Amygdala (tissue), 56 donors: ENCODE measurements at places on chromosomes 5 and 9.

DNA sequence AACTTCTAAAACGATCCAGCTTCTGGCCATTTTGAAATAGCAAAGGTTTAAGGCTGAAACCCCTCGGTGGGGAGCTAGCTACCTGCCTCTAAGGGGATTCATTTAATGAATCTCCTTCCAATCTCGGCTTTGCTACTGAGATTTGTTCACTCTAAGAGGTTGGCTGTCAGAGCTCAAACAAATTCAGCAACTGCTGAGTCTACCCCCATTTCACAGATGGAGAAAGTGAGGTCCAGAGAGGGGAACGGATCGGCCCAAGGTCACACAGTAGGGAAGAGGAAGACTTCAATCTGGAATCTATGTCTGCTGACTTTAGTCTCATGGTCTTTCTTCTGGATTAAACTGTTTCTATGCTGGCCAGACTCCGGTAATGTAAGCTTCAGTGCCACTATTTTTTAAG is 3.0 kb downstream of the CORO2A start:
- DNase-seq: no peak

DNA sequence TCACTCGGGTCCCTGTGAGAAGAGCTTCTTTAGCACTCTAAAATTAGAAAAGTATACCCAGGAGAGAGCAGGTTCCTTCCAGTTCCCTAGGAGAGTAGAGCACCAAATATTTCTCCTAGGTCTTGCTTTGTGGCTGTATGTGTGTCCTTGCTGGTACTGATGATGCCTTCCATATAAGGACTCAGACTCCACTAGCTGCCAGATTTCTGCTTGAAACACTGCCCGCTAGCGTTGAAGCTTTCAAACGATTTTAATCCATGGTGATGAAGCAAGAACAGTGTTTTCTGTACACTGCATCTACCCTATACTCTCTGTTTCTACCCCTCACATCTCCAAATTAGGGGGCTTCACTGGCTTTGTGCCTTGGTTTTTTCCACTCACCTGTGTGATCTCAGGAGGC is 2.4 kb upstream of the SMC2 start:
- no peak for DNase-seq

DNA sequence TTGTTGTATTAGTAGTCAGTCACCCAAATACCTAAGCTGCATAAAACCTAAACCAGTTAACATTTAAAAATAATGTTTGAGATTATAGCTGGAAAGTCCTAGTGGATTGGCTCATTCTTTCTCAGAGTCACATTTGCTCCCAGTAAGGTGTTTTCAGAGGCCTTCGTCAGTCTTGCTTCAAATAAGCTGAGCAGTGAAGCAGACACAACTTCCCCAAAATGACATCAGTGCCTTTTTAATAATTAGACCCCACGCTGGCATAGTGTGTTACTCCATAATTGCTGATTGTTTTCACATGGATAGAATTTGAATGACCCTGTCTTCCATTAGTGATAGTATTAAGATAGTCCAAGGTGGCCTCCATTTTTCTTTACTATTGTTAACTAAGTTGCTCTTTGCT is 245.8 kb downstream of the PJA2 start:
- DNase-seq: no peak

DNA sequence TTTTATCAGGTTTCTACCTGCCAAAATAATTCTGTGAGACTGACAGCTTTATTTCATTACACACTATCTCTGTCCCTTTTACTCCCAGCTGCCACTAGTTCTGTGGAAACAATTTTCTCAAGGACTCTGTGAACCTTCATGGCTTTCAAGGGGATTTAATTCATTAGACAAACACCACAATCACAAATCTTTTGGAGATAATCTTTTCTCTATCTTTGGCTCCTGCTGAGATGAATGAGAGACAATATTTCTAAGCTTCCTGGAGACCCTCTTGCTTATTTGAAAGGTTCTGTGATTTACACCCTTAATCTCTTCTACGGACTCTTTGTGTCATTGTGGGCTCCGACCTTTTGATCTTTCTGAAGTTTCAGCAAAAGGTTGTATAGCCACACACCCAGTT is 222.6 kb downstream of the PRDM9 start:
- no peak for DNase-seq

DNA sequence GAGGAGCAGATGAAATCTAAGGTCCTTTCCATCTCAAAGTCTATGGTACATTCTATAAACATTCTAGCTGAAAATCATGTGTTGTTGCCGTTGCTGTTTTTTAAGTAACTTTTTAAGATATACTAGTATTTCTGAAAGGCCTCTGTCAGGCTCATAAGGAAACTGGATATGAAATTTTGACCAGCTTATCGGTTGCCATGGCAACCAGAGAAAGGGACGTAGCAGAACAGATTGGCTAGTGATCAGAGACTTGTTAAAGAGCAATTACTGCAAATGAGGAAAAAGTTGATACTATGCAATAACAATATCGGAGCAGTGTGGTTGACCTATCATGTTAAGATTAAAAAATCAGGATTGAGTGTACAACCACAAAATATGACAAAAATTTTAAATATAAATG is 57.0 kb upstream of the RNF180 start:
- DNase-seq: no peak
